ENCODE measurements at places on chromosomes 12 and 14.

DNA sequence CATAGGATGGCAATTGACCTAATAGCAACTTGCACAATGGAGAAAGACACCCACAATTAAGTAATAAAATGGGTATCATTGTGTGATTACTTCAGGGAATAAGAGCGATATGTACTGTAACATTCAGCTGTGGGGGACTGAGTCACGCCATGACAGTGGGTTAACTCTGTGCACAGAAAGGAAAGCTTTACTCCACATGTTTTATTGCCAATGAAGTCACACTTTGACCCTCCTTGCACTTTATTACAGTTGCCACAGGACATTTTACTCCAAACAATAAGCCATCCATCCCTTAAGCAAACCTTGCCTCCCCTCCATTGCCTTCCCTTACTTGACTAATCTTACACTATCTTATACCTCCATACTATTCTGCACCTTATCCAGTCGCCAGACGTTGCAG lies 403.1 kb downstream of the VRK1 start:
- no peak for DNase-seq

DNA sequence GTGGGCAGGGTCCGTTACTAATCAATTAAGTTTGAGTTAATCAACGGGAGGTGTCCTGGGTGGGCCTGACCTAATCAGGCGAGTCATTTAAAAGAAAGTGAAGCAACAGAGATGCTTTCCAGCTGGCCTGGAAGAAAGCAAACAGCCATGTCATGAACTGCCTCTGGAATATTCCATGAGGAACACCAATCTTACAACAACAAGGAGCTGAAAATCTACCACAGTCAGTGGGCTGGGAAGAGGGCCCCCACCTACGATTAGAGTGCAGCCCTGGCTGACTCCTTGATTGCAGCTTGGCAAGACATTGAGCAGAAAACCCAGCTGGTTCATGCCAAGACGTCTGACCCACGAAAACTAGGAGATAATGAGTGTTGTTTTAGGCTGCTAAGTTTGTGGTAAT lies 56.2 kb downstream of the SSPN start:
- peak; percentile 56 for DNase-seq

GRCh38 chr12:105423921-105424320 lies 93.4 kb downstream of the C12orf75 start:
- DNase-seq, result peak; percentile 79

DNA sequence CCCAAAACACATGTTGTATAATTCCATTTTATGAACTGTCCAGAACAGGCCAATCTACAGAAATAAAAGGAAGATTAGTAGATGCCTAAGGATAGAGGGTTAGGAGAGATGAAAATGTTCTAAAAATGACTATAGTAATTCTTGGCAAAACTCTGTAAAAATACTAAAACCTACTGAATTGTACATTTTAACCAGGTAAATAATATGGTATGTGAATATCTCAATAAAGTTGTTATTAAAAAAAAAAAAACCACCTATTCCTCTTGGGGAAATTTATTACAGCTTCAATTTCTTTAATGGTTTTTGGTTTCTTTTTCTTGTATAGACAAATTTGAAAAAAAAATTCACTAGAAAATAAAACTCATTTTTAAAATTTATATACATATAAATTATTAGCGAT lies 33.2 kb downstream of the YAF2 start:
- DNase-seq, result no peak

DNA sequence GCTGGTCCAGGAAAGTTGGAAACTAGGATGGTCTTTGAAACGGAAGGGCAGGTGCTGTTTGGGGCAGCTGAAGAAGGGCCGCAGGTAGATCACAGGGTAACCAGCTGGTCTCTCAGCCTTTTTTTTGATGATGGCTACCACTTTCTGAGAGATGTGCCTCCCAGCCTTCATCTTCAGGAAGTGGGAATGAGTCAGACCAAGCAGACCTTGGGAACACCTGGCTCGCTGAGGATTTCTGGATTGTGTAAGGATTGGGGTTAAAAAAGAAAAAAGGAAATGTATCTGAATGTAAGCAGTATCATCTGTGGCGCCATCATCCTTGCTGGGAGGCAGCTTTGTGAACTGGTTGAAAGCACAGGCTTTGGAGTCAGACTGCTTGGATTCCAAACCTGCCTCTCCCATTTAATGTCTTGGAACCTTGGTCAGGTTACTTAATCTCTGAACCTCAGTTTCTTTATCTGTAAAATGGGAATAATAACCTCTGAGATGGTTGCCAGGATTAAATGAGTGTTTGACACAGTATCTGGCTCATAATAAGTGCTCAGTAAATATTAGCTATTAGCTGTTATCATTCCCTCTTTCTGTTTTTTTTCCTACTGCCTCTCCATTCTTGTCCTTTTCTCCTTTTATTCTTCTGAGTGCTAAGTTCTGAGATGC lies 1.7 kb downstream of the PRPF40B start:
- no peak for DNase-seq

GRCh38 chr14:45698462-45699134 lies 445.6 kb upstream of the MIS18BP1 start:
- peak; percentile 22 for DNase-seq

- DNase-seq, result no peak
Measured at GRCh38 chr14:101556131-101556530, 5.2 kb upstream of the DIO3 start.

DNA sequence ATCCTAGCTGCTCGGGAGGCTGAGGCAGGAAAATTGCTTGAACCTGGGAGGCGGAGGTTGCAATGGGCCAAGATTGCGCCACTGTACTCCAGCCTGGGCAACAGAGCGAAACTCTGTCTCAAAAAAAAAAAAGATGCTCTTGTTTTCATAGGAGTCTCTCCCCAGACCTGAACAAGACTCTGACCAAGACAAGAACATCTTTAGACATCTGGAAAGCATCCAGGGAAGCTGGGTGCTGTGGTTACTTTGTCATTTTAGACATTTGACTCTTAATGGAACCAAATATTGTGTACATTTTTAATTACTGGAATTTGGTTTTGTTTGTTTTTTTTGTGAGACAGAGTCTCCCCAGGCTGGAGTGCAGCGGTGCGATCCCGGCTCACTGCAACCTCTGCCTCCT lies 21.1 kb upstream of the ATF1 start:
- DNase-seq, result no peak

GRCh38 chr12:123942238-123942653 lies 30.4 kb downstream of the CCDC92 start:
- DNase-seq, result no peak

GRCh38 chr14:94127330-94127729 lies 2.1 kb downstream of the IFI27L2 start:
- no peak for DNase-seq

DNA sequence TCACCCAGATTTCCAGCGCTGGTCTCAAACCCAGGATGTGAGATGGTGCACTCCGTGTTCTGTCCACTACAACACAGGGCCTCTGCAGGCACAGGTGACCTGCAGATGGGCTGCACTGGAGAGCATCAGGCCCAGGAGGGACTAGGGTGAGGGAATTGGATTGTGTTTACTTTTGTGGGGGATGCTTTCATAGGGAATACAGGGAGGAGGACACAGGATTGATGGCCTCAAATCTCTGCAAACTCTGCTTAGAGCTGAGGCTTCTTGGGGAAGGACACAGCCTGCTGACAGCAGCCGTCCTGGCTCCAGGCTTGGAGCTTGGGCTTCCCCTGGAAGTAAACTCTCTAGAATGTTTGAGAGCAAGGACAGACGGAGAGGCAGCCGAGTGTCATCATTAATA lies 57.1 kb downstream of the NTF3 start:
- DNase-seq, result no peak

DNA sequence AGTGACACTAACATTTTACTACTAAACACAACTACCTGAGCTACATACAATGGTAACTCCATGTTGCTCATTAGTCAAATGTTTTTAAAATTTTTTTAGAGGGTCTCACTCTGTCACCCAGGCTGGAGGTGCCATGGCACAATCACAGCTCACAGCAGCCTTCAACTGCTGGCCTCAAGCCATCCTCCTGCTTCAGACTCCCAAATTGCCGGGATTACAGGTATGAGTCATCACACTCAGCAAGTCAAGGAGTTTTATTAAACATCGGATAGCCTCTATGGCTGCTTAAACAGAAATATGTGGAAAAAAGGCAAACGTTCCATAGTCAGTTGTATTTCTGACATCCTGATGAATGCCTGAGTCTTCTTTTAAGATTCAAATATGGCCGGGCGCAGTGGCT lies 11.1 kb upstream of the NPFF start:
- DNase-seq, result no peak

DNA sequence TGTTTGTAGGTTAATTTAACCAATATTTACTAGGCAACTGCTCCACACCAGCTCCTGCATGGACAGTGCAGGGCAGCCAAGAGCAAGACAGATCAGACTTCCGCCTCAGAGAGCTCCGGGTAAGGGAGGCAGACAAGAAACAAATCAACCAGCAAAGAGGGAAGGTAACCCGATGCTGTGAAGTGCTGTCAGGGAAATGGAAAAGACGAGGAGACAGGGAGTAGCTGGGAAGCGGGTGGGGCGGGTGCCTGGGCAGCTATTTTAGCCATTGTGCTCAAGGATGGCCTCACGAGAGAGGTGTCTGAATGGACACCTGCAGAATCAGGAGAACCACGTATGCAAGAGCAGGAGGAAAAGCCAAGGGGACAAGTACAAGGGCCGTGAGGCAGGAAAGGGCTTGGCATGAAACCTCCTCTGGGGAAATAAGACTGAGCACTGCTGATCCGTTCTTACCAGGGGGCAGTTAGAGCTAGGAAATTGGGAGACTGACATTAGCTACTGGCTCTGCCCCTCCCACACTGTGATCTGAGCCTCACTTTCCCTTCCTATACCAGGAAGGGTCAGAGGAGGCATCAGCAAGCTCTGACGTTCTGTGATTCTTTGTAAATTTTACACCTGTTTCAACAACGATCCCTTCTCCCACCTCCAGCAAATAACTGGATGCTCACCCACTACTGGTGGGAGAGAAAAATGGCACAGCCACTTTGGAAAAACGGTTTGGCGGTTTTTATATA lies 6.5 kb upstream of the TMEM119 start:
- DNase-seq, result no peak

DNA sequence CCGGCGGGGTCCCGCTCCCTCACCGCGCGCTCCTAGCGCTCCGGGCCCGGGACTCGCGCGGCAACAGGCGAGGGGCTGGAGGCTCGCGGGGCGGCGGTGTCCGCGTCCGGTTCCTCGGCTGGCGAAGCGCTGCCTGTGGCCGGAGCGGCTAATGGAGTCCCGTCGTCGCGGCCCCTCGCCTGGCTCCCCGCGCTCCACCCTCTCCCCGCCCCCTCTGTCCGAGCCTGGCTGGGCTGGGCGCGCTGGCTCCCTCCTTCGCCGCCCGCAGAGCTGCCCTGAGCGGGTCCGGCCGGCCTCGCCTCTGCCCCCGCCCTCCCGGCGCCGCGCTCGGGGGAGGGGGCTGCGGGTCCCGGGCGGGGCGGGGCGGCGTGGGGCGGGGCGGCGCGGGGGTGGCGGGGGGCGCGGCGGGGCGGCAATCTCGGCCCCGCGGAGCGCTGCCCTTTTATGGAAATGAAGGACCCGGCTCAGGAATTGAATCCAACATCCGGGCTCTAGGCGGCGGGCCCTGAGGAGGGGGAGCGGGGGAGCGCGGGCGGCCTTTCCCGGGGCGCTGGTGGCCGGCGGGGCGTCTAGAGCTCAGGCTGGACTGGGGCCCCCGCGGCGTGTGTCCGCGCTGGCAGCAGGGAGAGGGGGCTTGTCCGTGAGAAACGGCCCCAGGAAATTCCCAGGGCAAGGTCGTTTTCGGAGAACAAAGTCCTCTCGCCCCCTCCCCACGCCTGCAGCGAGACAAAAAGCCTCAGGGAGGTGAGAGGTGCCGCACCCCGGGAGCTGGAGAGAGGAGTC lies at the start of gene FERMT2:
FERMT2 (minus strand) TSS at position 153 of the 783 bp plus-strand sequence. CDS start 482 bp downstream, outside the sequence.
- DNase-seq, result peak; percentile 90

DNA sequence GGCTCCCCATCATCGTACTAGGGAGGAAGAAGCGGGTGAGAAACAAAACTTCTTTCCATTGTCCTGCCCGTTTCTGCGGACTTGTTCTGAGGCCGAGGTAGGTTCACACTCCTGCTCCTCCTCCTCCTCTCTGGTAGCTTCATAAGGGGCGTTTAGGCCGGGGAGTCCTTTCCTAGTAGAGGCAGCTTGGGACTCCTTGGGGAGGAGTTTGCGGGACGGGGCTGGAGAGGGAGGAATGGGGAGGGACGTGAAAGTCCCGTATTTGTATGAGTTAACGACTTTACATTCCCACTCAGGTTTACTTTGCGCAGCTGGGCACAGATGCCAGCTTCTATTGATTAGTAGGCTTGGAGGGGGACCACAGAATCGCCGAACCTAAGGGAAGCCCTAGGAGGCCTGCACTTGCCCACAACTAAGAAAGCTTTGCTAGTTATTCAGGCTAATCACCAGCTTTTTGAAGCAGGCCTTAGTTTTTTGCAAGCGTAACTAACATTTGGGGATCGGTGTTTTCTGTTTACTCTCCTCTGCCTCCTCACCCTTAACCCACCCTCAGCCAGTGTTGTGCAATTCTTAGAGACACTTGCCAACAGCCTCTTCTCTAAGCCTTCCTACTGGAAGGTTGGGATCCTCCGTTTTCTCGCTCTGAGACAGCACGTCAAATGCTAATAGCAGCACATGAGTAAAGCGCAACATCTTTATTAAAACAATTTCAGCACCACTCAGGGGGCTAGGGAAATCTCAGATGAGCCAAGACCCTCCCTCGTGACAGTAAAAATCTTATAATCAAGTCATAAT lies 499 bp downstream of the RNASE4 start:
- peak; percentile 57 for DNase-seq

DNA sequence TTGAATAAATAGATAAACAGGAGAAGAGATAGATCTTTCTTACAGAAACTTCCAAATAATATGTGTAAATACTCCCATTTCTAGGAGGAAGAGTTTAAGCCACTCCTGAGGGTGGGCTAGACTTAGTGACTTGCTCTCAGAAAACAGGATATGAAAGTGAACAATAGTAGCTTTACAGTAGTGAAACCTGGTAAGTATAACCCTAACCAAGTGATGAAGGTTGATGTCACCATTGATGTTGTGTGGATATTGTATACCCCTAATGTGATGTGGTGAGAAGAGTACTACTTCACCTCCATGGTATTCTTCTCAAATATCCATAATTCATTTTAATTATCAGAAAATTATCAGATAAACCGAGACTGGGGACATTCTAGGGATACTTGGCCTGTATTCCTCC lies 20.9 kb downstream of the AKAP6 start:
- no peak for DNase-seq

DNA sequence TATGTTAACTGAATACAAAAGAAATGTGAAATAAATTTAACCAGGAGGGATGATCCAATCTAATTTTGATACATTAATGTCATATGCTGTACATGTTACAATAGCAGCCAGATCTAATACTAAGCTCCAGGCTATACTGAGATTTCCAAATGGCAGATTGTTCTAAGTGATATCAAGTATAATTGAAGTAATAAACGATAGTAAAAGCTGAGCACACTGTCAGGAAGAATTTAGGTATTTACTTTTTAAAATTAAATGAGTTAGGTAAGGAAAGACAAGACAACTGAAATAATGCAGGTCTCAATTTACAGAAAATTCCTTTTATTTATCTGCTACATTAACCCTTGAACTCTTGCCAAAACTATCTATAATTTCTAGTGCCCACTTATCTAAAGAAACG lies 39.9 kb downstream of the INSM2 start:
- DNase-seq, result no peak

DNA sequence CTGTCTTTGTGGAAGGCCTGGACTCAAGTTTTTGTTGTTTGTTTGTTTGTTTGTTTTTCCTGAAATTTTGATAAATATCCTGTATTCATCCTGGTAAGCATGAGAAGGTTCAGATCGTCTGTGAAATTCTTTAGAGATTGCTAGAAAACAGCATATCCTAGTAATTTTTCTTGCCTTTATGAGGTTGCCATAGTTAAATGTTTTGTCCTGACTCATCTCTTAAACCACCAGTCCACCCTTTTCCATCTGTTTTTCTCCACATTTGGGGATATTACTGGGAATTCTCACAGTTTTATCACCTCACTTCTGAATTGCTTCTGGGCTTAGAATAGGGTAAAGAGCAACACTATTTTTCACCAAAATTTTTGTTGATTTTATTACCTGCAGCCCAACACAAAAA lies 248.3 kb downstream of the FBXL14 start:
- DNase-seq, result no peak
